NCI-H2081 treated with DMSO at 0.1 percent for 48 hours (cell line): ENCODE measurements at places on chromosomes 16 and 17.

GRCh38 chr17:1315409-1315808 is 35.9 kb downstream of the TRARG1 start:
- no peak for DNase-seq

DNA sequence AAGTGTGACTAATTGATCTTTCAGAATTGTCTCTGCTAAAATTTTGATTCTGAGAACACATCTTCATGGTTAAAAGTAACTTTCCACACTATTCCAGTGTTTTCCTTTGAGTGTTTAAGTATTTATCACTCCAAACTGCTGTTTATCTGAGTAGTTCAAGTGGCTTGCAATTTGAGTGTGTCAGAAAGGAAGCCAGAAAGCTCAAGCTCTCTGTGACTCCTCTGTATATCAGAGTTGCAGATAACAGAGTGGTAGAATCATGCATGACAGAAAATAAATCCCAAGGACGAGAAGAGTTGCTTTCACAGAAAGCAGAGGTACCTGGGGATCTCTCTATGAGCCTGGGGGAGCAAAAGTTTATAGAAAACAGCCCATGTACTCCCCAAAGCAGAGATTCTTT is 130.0 kb downstream of the CYB561 start:
- DNase-seq, result no peak

DNA sequence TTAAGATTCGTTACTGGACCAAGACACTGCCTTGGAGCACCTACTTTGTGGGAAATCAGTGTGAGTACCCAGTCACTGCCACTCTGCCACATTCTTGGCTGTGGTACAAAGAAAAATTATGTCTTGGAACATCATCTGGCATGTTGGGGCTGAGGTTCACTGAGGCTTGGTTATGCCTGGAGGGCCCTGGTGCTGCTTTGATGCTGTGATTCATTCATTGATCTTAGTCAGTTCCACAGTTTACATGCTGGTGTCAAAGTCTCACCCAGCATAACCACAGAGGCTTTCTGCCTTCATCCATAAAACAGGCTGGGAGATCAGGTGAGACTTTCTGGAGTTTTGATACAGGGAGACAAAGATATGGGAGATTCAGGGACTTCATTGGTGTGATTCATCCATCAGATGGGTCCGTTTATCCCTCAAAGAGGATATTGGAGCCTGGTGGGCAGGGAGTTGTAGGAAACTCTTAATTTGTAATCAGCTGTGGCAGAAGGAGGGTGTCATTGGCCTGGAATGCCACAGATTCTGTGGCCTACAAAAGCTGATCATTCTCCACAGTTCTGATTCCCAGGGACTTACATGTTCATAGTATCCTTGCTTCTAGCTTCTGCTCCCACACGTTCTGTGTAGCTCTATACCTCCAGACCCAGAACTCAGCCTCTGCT is 322.5 kb downstream of the PMP22 start:
- no peak for DNase-seq

DNA sequence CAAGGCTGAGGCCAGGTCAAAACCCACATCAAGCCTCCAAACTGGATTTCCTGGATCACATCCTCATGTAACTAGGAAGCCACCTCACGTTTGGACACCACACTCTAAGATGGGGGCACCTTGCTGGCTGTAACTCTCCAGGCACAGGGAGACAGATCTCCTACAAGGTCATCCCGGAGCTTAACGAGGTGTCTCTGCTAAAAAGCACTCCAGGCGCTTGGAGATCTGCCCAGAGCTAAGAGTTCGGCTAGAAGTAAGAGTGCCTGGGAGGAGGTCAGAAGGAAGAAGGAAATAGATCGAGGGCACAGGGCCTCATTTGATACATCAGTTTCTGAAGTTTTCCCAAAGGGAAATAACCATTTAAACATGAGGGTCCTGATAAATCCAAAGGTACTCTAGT is 15.9 kb downstream of the PSMB3 start:
- no peak for DNase-seq

DNA sequence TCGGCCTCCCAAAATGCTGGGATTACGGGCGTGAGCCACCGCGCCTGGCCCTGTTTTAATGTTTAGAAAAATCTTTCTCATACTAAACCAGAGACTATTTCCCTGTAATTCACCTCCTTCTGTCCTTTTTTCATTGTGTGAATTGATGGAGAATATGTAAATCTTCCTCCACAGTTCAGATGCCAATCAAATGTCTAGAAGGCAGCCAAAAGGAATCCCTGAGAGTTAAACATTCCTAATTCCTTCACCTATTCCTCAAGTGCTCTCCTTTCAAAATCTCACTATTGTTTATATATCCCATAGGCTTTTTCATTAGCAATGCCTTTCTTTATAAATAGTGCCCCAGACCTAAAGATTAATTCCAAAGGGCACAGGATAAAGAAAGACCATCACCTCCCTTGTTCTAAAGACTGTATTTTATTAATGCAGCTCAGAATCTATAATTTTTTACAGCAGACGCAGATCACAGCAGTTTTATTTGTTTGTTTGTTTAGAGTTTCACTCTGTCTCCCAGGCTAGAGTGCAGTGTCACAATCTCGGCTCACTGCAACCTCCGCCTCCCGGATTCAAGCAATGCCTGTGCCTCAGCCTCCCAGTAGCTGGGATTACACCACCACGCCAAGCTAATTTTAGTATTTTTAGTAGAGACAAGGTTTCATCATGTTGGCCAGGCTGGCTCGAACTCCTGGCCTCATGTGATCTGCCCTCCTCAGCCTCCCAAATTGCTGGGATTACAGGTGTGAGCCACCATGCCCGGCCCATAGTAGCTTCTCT is 30.5 kb downstream of the COPZ2 start:
- DNase-seq, result no peak

DNA sequence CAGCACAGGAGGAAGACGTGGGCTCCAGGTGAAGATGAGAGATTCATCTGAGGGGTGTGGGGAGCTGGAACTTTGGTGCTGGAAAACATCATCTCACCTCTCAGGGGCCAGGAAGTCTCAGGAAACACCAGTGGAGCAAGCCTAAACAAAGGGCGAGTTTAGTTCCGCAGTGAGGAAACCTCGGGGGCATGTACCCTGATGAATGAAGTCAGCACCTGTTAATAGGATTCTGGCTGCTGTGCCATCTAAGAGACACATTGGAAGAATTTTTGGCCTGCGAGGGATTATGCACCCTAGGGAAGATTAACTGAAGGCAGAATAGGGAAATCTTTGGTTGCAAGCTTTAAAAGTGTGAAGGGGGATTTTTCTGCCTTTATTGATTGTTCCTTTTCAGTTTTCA is 94.7 kb upstream of the CACNG5 start:
- DNase-seq, result no peak

- DNase-seq, result no peak
Measured at GRCh38 chr17:57037411-57037810, 47.6 kb upstream of the AKAP1 start.

GRCh38 chr16:54066451-54067105 is 220.0 kb downstream of the IRX3 start:
- DNase-seq, result no peak

DNA sequence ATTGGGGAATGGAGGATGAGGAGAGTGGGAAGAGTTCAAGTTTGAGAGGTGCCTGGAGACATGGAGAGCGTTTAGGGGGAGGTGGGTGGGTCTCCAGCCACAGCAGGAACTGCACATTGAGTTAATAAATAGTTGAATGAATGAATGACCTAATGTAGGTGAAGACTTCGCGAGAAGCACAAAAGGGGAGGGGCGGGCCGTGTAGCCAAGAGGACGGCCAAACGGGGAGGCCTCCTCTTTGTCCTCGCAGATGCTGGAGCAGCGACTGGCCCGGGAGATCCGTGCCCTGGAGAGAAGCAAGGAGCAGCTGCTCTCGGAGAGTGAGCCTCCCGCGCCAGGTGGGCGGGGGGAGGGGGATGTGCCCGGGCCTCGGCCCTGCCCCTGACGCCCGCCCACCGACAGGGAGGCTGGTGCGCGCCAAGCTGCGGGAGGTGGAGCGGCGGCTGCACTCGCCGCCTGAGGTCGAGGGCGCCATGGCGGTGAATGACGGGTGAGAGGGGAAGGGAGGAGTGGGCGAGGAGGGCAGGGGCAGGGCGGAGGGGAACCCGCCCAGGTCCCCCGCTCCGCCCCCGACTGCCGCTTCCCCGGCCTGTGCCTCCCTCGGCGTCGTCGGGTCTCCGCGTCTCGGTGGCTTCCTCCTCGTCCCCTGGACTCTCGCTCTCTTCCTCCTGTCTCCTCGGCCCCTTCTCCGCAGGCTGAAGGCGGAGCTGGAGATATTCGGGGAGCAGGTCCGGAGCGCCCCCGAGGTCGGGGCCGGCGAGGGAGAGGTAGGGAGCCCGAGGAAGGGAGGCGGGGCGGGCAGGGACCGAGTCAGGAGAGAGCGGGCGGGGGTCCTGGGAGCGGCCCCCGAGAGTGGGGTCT is 12.9 kb downstream of the SYCE1L start:
- no peak for DNase-seq

GRCh38 chr16:23504453-23505179 is 5.7 kb downstream of the GGA2 start:
- no peak for DNase-seq

DNA sequence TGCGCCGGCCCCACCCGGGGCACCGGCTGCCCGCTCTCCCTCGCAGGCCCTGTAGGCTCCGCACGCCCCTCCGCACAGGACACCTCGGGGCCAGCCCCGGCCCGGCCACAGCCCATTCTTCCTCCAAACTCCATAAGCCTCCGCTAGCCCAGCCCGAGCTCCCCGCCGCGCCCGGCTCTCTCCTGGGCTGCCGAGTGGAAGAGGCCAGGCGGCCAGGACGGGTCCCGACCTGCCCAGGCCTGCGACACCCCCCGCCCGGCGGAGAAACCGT is 397 bp downstream of the NCOR1 start:
- no peak for DNase-seq

DNA sequence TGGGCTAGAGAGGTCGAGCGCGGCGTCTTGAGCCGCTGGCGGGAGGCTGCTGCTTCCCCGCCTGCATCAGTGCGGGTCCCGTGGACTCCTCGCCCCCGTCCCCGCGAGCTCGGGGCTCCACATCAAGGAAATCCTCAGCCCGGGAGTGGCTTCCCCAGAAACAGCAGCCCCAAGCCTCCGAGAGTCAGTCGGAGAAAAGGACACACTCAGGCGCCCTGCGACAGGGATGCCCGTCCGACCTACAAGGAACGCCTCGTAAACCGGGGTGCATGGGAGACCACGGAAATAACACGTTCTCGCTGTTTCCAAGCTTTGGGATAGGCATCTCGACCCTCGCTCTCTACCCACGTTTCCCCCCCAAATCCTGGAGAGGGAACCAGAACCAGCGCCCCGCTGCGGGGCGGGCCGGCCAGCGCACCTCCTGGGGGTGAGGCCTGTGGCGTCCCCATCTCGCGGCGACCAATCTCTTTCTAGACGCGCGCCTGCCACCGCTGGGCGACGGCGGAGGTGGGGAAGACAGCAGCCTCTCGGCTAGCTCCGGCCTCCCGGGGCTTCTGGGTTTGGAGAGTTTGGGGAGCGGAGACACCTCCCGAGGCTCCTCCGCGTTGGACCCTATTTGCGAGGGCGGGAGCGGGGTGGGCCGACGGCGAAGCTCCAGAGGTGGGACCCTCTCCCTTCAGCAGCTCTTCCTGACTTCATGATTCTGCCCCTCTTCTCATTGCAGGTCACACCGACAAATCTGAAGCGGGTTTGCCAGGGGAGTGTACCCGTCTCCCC is 759 bp upstream of the TP53I13 start:
- DNase-seq, result no peak

GRCh38 chr17:45334231-45334630 is 17.4 kb upstream of the MAP3K14 start:
- DNase-seq, result peak; percentile 94

- no peak for DNase-seq
Measured at GRCh38 chr17:2056206-2057174, 1.6 kb downstream of the HIC1 start.

- DNase-seq, result no peak
Measured at GRCh38 chr17:19805006-19805405, 56.9 kb upstream of the ALDH3A1 start.

- DNase-seq, result no peak
Measured at GRCh38 chr16:63617990-63618763, 1503.7 kb downstream of the CDH11 start.

DNA sequence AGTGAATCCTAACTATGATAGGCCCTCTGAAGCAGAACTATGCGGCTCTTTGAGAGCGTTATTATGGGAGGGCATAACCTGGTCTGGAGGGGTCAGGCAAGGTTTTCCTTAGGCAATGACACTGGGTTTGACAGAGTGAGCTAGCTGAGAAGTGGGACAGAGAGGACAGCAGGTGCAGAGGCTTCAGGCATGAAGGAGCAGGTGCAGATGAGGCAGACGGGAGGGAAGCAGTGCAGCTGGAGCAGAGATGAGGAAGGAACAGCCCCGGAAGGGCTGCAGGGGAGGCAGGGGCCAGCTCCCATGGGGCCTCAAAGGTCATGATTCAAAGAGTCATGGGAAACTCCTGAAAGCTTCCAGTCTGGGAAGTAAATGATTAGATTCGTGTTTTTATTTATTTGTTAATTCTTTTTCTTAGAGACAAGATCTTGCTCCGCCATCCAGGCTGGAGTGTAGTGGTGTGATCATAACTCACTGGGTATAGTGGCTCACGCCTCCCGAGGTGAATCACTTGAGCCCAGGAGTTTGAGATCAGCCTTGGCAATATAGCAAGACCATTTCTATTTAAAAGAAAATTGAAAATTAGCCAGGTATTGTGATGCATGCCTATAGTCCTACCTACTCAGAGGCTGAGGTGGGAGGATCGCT is 5.4 kb downstream of the MARCHF10 start:
- DNase-seq, result no peak

GRCh38 chr17:13518261-13519000 is 83.3 kb downstream of the HS3ST3A1 start:
- no peak for DNase-seq

DNA sequence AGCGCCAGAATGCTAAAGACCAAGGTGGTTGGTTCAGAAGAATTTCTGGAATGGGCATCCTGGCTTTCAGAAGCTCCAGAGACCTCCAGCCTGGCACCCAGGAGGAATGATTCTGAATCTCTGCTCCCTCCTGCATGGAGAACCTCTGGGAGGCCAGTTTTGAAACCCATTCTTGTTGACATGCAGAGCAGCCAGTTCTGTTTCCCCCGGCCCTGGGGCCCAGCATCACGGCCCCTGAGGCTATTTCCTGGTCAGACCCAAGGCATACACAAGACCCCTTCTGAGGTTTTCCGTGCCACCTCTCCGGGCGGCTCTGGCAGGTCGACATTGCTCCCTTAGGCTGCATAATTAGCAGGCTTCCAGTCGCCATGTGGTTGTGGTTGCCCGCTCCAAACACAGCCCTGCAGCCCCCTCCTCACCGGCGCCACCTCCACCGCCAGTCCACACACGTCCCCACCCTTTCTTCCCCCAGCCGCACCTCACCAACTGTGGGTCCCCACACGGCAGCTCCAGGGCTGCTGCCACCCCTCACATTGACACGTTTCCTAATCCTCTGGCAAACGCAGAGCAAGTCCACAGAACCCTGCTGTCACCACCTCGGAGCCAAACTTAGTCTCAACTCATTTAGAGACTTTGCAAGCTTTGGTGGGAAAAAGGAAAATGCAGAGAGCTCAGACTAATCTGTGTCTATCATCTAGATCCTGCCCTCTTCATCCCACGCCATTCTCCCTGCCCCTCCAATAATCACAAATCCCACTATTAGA is 367.1 kb downstream of the SOX9 start:
- no peak for DNase-seq
